ENCODE measurements at places on chromosomes 1 and 21. TPM values are rescaled to one million over a fixed set of nuclear protein-coding genes. Genes with fewer than 3 reads are reported as not detected.

Gene DYNLT5
- not detected for total RNA-seq

Gene SPRR1A
- 172 TPM for total RNA-seq

Gene NFIA
- 15.4 TPM for total RNA-seq

Gene S100A3
- total RNA-seq: 9.0 TPM

Gene PPFIA4
- total RNA-seq: 2.6 TPM
